ENCODE measurements at places on chromosomes 16 and 17.

DNA sequence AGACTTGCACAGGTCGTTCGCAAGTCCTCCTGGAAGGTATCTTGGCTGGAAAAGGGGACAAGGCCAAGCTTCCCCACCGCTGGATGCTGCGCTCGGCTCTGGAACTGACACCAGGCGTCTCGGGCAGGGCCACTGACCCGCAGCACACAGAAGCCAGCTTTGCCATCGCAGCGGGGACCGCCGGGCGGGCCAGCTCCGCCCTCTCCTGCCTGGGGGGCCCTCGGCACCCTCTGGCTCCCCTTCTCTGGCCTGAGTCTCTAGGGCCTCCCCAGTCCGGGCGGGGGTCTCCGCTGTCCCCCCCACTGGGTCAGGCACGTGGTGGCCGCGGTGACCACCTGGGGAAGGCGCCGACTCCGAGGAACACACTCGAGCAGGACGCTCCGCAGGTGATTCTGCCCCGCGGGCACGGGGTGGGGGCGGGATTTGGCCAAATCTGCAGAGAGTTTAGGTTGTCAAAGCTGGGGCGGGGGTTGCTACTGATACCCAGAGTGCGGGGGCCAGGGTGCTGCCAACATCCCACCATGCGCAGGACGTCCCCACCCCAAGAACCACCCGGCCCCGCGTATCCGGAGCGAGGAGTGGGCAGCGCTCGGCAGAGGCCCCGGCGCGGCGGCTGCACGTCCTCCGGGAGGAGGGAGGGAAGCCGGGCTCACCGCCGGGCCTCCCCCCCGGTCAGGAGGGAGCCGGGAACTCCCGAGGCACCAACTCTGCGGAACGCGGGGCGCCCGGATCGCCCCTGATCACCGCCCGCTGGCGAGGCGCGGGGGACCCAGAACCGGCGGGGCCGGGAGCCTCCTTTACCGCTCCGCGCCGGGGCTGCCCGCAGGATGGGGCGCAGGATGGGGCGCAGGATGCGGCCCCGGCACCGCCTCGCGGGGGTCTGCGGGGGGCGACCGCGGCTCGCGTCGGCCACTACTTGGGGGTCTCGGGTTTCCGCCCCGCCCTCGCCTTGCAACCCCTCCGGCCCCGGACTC, 744 bp upstream of the METRNL start:
- DNase-seq, result no peak

DNA sequence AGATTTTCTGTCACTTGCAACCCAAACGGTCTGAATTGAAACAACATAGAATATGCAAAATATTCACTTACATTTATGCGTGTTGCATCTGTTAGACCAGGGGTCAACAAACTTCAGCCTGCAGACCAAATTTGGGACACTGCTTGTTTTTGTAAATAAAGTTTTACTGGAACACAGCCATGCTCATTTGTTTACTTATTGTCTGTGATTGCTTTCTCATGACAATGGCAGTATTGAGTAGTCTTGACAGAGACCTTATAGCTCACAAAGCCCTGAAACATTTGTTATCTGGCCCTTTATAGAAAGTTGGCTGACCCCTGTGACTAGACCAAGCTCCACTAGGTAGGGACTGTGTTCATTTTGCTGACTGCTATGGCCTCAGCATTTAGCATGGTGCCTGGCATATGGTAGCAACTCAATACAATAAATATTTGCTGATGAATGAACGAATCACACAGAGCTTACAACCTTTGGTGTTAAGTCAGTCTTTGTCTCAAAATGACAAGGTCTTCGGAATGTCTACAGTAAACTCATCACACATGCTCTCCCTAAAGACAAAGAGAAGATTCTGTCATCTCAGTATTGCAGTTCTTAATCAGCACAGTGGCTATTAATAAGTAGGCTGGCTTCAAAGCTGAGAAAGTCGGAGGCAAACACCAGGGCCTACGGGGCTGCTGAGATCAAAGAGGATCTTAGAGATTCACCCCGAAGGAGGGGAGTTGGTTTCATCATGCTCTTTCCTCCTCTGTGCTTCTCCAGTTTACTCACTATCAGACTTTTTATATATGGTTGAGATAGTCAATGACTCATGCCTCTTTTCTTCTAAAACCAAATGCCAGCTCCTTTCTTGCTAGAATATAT, 95.2 kb upstream of the AXIN2 start:
- no peak for DNase-seq

GRCh38 chr17:31489295-31490018, 98.0 kb downstream of the RAB11FIP4 start:
- no peak for DNase-seq

DNA sequence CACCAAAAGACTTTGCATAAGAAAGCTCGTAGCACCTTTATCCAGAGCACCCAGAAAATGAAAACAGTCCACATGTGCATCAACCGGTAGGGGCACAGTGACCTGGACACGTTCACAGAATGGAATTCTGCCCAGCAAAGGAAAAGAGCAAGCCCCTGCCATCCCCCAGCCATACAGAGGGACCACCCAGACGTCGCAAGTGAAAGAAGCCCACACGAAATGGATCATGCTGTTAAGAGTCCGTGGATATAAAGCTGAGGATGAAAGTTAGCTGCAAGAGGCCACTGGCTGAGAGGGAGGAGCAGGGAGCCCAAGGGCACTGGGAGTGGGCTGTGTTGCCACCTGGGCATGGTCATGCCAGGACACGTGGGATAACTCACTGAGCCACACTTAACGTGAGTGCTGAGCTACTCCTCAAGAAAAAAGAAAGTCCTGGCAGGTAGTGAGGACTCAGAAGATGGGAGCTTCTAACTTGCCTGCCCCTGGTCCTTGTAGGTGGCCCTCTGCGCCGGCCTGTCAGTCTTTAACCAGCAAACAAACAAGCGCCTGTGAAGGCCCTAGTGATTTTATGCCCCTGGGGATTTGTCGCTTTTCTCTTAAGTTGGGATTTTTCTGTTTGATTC, 190.7 kb downstream of the C16orf95 start:
- DNase-seq, result no peak

GRCh38 chr16:8967132-8967821, 3.6 kb upstream of the USP7 start:
- DNase-seq, result no peak

DNA sequence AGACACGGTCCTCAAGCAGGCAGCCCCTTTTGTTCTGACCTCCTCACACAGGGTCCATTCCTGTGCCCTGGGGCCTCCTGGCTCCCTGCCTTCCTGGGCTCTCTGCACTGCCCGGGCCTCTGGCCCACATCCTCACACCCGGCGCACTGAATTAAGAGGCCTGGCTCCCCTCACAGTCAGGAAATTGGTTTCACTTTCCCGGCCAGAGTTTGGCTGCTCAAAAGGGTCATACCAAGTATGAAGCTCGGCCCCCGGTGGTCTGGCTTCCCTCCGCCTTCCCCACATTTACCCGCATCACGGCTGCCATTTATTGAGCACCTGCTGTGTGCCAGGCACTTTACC, 220.0 kb downstream of the NTN1 start:
- DNase-seq, result no peak

DNA sequence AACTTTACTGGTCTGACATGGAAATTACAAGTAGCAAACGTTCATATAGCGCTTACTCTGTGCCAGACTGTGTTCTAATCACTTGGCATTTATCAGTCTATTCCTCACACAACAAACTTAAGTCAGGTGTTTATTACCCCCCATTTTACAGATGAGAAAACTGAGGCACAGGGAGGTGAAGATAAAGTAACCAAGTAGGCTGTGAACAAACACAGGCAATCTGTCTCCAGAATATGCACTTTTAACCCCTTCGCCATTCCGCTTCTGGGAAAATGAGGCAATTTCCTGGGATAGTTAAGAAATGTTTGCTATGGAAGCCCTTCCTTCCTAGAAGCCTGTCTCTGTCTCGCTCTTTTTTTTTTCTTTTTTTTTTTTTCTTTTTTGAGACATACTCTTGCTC, 12.2 kb upstream of the CXCL16 start:
- DNase-seq, result no peak

- no peak for DNase-seq
Measured at GRCh38 chr17:17628388-17629008, 37.0 kb upstream of the PEMT start.

DNA sequence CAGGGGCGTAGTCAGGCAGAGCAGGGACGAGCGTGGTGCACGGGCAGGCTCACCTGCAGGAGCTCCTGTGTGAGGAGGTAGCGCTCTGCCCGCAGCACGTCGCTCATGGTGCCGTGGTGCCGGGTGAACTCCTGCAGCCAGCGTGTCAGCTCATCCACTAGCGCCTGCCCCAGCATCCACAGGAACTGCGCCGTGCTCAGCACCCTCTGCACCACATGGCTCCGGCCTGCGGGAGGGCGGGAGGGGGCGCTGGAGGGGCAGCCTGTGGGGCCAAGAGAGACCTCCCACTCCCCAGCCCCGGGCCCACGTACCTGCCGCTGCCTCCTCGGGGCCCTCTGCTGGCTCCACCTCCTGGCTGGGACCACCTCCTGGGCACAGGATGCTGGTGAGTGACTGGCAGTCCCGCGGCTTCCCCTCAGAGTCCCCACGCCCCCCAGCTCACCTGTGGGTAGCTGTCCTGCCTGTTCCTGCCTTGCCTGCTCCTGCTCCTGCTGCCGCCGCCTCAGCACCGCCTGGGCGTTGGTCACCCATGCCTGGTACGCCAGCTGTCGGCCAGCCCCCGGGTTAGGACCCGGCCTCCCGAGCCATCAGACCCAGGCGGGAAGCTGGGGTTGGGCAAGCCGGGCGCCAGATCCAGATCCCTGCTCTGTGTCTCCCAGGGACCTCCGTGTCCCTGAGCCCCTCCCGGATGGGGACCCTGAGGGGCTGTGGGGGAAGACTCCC, 16.6 kb downstream of the CTU2 start:
- no peak for DNase-seq

DNA sequence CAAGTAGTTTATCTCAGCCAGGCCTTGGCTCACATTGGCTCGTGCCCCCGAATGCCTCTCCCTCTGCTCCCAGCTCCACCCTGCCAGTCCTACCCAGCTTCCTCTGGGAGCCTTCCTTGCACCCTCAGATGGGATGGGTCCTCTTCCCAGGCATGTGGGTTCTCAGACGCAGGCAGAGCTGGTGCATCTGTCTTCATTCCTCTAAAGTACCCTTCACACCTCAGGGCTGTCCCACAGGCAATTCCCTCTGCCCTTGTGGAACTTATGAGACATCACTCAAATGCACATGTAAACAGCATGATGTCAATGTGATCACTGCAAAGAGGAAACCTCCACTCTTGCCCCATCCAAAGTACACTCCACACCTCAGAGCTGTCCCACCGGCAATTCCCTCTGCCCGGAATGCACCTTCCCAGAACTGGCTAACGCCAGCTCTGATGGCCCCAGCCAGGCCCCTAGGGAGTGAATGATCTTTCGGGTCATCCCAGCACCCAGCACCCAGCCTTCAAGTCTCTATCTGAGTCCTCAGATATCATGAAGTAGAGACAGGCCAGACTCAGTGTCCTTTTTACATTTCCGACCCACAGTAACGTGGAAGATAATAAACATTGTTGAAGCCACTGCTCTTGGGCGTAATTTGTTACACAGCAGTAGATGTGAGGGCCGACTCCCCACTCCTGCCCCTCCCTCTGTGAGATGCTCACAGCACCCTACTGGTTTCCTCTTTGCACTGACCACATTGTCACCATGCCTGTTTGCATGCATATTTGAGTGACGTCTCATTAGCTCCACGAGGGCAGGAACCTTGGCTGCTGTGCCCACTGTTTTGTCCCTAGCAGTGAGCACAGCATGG, 85.4 kb downstream of the N4BP1 start:
- no peak for DNase-seq

GRCh38 chr17:18225121-18225641, at the start of gene LLGL1:
TSS of gene LLGL1 (plus strand) at chr17:18225635. CDS start at chr17:18225683, 48 bp downstream.
- peak; percentile 94 for DNase-seq

GRCh38 chr16:75616521-75617010, 6.5 kb downstream of the ADAT1 start:
- DNase-seq, result no peak

- peak; percentile 57 for DNase-seq
Measured at GRCh38 chr16:85172455-85173145, 60.3 kb upstream of the CIBAR2 start.

DNA sequence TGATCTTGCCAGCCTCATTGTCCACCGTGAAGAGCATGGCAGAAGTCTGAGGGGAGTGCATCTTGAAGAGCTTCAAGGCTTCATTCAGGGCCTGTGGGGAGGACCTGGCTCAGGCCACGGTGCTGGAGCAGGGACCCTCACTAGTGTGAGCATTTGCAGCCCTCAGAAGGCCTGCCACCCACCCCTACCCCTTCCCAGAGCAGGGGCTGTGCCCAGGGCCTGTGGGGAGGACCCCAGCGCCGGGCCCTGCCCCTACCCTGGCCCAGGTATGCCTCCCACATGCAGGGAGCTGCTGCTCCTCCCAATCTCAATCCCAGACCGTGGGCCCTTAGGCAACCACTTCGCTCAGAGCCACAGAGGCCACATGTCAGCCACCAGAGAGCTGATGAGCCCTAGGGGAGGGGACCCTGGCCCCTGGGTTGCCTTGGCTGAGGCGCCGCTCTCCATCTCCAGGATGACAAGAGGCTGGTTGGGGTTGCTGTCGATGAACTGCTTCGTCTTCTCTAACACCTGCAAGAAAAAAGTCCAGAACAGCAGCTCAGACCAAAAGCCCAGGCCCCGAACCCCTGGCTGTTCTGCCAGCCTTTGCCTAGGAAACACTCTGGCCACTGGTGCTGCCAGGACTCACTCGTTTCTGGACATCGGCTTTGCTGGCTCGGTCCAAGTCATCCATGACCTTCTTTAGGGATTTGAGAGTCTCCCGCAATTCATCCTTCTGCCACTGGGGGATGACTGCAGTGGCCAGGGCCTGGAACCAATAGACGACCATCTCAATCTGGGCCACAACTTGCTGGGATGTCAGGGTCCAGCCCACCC, 1.8 kb upstream of the EXOSC6 start:
- peak; percentile 22 for DNase-seq

- no peak for DNase-seq
Measured at GRCh38 chr16:26733710-26734109, 333.0 kb upstream of the C16orf82 start.

GRCh38 chr17:21283482-21284318, 811 bp upstream of the MAP2K3 start:
- DNase-seq, result no peak

DNA sequence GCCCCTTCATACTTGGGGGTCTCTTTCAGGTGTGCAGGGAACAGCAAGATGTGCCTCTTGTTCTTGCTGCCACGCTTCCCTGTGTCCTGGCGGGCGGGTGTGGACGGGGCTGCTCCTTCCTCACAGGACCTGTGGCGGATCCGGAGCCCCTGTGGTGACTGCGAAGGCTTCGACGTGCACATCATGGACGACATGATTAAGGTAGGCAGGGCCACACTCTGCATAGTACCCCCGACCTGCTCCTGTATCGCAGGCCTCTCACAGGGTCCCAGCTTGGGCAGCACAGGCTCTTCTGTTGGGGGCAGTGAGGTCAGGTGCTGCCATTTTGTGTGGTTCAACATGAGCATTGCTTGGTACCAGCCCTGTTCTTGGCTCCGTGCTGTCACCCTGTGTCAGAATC, 42.5 kb downstream of the PRMT7 start:
- no peak for DNase-seq

Data from KBM-7 (cell line).